ENCODE measurements at places on chromosomes 2 and 18.
A peak's percentile ranks its signal among the peaks of the same experiment; 100 is the strongest.

GRCh38 chr2:178874529-178875240 is 67.5 kb upstream of the TTN start:
- no peak for DNase-seq

DNA sequence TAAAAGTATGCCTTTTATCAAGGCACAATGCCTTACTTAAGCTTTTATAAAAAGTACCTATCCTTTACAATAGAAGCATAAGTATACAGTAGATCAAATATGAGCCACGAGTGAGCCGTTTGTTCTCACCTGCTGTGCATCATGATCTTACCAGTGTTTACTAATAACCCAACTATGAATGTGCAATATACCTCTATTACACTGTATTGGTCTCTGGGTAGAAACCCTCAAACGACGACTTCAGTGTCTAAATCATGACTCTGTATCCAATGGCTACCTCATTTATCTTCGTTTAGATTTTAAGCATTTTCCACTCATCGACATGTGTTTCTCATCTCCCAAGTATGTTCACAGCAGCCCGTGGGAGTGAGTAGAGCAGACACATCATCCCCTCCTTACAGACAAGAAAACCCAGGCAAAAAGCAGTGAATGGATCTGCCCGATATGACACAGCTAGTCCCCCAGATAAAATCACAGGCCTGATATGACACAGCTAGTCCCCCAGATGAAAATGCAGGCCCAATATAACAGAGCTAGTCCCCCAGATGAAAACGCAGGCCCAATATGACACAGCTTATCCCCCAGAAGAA is 279.8 kb downstream of the TNS1 start:
- DNase-seq: no peak

- no peak for DNase-seq
Observed at GRCh38 chr18:56200381-56200911, 437.9 kb downstream of the TXNL1 start.

DNA sequence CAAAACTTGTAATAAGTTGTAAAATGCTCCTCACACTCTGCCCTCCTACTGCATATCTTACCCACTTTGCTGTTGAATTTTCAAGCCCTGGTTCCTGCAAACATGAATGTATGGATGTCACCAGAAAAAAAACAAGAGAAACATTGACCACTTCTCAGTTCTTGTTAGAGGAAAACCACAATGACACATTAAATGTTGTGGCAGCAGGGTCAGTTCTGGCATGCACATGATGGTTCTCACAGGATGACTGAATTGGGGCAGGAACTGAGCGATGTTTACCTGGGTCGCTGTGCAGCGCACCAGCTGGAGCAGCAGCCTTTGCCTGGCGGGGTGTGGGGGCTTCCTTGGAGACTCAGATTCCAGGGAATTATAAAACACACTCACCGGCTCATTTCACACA is 14.0 kb upstream of the PRKCE start:
- DNase-seq: no peak

GRCh38 chr2:207041786-207042554 is 102.7 kb downstream of the CPO start:
- DNase-seq: no peak

DNA sequence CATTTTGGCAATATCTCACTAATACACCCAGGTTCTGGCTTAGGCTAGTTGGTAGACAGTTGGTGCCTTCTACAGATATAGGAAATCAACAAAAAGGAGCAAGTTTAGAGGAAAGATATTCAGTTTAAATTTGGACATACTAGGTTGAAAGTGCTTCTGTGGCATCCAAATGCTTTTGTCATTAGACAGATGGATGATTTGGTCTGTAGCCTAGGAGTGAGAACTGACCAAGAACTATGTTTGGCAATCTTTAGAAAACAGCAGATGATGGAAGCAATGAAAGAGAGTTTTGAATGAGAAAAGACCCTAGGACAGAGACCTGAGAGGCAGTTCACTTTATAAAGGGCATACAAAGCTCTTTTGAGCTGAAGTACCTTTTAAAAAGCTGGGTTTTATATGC is 201.3 kb upstream of the FSHR start:
- no peak for DNase-seq

- no peak for DNase-seq
Observed at GRCh38 chr2:65142515-65142914, 12.6 kb upstream of the RAB1A start.

- peak; percentile 33 for DNase-seq
Observed at GRCh38 chr2:219344751-219345430, 12.3 kb upstream of the RESP18 start.

DNA sequence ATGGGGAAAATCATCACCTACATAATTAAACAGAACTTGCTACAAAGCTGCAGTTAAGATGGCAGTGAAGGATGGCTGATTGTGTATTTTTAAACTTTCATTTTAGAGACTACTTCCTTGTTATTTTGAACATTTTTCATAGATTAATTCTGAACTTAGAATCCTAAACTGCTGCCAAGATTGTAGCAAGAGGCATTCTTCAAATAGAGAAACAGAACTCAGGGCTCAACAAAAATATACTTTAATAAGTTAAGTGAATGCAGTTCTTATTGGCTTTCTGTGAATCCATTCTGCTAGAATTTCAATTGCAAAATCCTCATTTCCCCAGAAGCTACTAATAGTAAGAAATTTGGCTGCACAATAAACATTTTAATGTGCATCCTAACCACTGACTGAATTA is 160.3 kb downstream of the L3MBTL4 start:
- DNase-seq: no peak

GRCh38 chr2:131085646-131086045 is 7.6 kb downstream of the FAM168B start:
- no peak for DNase-seq

DNA sequence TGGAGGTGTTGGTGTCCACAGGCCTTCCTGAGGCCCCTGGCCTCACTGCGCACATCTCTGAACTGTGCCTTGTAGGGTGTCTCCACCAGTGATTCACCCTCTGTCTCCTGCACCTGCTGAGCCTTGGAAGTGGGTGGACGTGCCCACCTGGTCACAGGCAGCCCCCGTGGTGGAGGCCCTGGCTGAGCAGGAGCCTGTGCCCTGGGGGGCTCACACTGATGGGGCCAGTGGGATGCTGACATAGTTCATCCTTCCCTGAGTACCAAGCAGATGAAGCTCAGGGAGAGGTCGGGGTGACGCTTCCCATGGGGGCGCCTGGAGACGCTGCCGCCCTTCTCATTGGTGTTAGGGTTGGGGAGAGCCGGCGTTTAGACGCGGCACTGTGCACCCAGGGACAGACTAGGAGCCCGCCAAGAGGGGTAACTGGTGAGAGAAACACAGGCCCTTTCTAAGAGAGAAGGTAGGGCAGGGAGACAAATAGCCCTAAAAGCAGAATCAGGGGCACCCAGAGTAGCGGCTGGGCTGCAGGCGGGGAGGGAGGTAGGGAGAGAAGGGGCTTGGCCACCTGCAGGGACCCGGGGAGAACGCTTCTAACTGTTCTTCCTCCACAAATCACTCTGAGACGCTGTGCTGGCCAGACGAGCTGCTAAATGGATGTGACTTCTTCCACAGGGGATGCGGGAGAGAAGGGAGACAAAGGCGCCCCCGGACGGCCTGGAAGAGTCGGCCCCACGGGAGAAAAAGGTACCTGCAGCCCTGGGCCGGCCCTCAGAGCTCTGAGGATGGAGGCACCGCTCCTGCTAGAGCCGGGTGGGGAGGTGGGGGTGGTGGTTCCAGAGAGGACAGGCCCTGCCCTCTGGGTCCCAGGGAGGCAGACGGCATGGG is 18.0 kb downstream of the COLEC11 start:
- no peak for DNase-seq

DNA sequence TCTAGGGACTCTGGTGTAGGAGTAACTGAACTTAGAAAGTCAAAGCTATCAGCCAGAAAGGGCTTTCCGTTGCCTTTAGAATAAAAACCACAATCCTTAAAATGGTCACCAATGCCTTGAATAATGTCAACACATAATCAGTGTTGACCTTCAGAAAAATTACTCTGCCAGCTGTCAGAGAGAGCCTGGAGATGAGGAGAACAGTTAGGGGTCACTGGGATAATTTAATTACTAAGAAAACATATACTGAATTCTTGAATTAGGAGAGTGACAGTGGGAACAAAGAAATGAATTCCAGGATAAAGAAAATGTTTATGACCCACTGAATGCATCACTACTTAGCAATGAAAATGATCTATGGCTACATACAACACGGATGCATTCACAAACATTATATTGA is 23.4 kb upstream of the UGP2 start:
- DNase-seq: no peak

DNA sequence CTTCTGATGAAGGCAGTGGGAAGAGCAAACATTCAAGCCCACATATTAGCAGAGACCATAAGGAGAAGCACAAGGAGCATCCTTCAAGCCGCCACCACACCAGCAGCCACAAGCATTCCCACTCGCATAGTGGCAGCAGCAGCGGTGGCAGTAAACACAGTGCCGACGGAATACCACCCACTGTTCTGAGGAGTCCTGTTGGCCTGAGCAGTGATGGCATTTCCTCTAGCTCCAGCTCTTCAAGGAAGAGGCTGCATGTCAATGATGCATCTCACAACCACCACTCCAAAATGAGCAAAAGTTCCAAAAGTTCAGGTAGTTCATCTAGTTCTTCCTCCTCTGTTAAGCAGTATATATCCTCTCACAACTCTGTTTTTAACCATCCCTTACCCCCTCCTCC is 35.4 kb downstream of the CCNT2 start:
- no peak for DNase-seq

- no peak for DNase-seq
Observed at GRCh38 chr2:144479138-144479537, 40.8 kb downstream of the ZEB2 start.

GRCh38 chr18:24514439-24514838 is 54.0 kb downstream of the HRH4 start:
- DNase-seq: no peak

DNA sequence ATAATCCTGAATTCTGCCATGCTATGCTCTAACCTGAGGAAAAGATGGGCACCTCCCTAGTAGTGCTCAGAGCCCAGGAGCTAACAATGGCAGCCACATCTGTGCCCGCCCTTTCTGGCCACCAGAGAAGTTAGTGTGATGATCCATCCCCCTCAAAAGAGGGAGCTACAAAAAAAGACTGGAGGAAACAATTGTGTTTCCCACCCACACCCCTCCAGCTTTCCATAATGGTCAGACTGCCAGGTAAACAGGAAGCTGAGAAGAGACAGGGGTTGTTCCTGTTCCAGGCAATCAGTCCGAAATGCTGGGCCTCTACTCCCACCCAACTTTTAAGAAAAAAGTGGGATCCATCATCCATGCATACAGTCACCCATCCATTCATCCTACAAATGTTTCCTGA is 3.2 kb downstream of the TBC1D8 start:
- no peak for DNase-seq

DNA sequence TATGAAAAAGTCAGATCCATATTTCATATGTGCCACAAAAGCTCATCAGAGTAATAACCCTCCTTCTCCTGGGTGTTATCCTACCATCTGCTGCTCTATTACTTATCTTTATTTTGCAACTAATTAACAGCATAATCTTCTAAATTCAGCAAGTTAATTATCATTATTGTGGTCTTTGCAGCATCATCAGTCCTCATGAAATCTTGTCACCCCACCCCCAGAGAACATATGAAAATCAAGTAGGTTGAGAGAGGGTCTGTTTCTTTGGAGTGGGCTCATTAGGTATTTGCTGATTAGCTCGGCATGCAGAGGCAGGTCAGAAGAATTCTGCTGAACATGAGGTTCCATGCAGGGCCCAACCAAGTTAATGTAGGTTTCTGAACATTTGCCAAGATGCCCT is 64.8 kb downstream of the ATF2 start:
- DNase-seq: no peak

DNA sequence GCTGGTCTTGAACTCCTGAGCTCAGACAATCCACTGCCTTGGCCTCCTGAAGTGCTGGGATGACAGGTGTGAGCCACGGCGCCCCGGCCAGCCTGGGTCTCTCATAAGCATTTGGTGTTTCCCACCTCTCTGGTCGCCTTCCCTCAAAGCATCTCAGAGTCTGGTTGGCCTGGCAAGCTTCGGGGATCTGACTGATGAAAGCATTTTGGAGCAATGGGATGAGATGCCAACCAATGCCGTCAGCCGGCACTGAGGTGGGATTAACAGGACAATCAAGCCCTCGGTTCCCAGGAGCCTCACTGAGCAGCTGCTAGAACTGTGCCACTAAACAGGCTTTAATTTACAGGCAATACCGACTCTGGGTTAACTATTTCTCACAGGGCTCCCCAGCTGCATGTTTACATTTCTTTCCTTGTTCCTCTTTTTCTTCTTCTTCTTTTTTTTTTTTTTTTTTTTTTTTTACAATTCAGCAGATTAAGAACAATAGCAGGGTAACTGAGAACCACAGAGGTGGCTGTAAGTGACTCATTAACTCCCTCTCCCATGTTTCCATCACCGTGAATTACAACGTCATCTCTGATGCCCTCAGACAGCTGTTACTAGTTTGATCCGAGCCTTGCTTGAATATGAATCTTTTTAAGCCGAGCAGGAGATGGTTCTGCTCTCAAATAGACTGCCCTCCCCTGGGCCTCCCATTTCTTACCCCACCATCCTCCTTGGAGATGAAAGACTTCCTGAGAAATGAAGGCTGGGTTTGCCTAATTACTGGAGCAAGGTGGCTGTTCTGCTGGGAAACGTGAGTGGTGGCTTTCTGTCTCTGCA is 37.9 kb downstream of the ODC1 start:
- DNase-seq: no peak

- no peak for DNase-seq
Observed at GRCh38 chr2:151523850-151524249, 114.1 kb downstream of the RIF1 start.

- no peak for DNase-seq
Observed at GRCh38 chr2:40098786-40099470, 319.9 kb upstream of the THUMPD2 start.

DNA sequence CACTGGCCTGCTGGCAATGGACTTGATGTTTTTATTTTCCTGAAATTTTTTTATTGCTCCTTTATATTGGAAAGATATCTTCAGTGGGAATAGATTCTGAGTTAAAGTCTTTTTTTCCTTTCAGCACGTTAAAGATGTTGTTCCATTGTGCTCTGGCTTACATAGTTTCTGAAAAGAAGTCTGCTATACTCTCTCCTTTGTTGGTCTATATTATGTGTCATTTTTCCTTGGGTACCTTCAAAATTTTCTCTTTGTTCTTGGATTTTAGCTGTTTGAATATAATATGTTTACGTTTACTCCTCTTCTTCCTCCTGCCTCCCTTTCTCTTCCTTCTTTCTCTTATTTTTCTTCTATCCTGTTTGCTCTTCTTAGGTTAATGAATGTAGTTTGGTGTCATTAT is 105.5 kb downstream of the CAPN13 start:
- DNase-seq: no peak

DNA sequence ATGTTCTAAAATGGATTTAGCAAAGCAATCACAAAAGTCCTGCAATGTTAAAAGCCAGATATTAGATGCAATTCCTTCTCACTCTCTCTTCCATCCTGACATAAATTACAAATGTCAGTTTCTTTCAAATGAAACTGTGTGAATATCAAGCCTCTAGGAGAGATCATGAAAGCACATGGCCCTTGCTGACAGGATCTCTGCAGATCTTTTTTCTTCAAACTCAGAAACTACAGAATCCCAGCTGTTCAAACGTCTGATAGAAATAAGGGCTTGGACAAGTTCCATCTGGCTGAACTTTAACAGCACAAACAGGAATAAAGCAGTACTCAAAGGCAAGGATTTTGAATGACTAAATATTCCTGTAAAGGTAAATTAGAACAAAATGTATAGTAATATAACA is 47.6 kb downstream of the PDE1A start:
- DNase-seq: peak; percentile 24

All from NCI-H1092 (cell line).